ENCODE measurements at places on chromosomes 3 and 15. TPM values are rescaled to one million over a fixed set of nuclear protein-coding genes. Genes with fewer than 3 reads are reported as not detected.

PRR20G gene
- total RNA-seq = not detected

CACNA2D3 gene
- 6.1 TPM for total RNA-seq

GOLGA8H gene
- 1.2 TPM for total RNA-seq

TRIM42 gene
- total RNA-seq = not detected

LRRC15 gene
- not detected for total RNA-seq

MAGEL2 gene
- 0.69 TPM for total RNA-seq

SELENOT gene
- 155 TPM for total RNA-seq

ATP2B2 gene
- not detected for total RNA-seq

XRN1 gene
- total RNA-seq = 63.1 TPM

KIF15 gene
- total RNA-seq = 0.44 TPM

KLHL40 gene
- not detected for total RNA-seq

MAGI1 gene
- total RNA-seq = 38.3 TPM

FBXO40 gene
- 0.06 TPM for total RNA-seq

Measured in omental fat pad (tissue), 4 donors.